ENCODE measurements at places on chromosomes 4 and X. TPM values are rescaled to one million over a fixed set of nuclear protein-coding genes. Genes with fewer than 3 reads are reported as not detected.

DNA sequence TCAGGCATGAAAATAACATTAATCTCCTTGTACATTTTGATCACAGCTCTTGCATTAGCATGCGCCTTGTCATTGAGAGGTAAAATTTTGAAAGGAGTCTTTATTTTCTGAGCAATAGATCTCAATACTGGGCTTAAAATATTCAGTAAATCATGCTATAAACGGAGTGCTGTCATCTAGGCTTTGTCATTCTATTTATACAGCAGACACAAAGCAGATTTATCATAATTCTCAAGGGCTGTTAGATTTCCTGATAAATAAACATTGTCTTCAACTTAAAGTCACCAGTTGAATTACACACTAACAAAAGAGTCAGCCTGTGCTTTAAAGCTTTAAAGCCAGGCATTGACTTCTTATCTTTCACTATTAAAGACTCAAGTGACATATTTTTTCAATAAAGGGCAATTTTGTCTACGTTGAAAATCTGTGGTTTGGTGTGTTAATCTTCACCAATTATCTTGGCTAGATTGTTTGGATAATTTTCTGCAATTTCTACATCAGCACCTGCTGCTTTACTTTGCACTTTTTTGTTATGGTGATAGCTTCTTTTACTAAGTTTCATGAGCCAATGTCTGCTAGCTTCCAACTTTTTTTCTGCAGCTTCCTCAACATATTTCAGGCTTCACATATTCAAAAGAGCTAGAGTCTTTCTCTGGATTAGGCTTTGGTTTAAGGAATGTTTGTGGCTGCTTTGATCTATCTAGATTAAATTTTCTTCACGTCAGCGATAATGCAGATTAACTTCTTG is 27.9 kb upstream of the UGT2B4 start:
- no peak for DNase-seq

- no peak for DNase-seq
Measured at GRCh38 chrX:149522916-149523315, 17.8 kb upstream of the IDS start.

GRCh38 chr4:95838192-95838591 is 1.7 kb upstream of the PDHA2 start:
- DNase-seq, result no peak

- no peak for DNase-seq
Measured at GRCh38 chrX:121433289-121433688, 385.9 kb downstream of the GLUD2 start.

DNA sequence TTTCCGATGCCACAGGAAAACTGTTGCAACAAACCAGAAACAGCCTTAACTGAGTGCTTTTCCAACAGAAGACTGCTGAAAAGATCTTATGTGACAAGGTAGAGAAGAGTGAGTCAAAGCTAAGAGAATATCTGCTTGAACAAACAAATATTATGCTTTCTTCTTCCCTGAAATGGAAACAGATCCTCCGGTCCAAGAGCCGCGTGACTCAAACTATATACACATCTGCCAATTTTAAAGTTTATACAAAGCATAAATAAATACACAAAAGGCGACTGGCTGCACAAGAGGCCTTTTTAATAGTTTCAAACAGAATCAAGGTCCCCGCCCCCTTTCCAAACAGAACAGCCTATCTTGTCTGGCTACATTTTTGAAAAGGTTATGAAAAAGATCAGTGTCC is 329.7 kb upstream of the F9 start:
- no peak for DNase-seq

GRCh38 chrX:47366041-47366722 is 4.2 kb upstream of the ZNF157 start:
- peak; percentile 64 for DNase-seq

DNA sequence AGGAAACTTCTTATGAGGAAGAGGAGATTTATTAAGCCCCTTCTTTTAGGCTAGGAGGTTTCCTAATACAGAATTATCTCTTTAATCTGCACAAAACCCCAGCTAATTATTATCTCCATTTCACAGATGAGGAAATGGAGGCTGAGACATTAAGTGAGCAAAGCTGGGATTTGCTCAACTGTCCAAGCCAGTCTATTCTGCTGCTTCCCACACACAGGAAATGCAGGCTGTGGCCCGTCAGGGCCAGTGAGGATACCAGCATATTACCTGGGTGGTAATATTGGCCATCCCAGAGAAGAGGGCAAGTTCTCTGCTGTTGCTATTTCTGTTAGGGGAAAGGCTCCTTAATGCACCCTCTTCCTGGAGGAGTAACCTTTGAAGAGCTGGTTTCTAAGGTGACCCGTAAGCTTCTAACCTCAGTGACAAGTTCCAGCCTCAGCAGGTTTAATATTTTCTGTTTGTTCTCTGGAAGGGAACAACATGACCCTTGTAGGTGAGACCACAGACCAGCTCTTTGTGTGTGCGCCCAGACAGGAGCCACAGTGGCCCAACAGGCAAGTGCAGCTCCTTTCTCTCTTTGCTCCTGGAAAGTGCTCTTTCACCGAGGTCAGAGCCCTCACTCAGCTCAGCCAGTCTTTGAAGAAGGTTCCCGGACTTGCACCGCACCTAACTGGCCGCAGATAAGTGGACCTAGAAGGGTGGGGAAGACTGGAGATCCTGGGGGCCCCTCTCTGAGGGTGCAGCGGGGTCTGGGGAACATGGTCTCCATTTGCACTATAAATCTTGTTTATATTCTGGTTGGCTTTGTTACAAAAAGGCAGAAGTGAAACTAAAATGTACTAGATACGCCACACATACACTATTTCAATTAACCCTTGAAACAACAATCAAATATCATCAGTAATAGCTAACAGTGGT is 35.5 kb downstream of the TBC1D9 start:
- no peak for DNase-seq

DNA sequence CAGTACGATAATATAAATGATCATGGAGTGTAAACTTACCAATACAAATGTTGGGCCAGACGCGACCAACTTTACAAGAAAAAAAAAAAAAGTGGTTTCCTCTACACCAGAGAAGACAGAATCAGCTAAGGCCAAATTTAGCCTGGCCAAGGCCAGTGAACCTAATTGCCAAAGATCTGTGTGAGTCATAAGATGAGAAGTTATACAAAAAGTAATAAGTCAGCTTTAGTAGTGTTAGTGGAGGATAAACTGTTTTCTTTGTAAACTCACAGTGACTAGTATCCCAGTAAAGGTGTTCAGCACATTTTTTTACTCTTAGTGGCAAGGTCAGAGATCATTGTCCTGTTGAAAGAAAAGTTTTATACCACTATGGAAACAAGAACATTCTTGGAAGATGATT is 531.4 kb upstream of the TECRL start:
- DNase-seq, result no peak

Gene CTAG1A
- total RNA-seq, result not detected

Gene TLR10
- not detected for total RNA-seq

Gene SLC9B1
- 0.12 TPM for total RNA-seq
